ENCODE measurements at places on chromosomes 6 and 20.

DNA sequence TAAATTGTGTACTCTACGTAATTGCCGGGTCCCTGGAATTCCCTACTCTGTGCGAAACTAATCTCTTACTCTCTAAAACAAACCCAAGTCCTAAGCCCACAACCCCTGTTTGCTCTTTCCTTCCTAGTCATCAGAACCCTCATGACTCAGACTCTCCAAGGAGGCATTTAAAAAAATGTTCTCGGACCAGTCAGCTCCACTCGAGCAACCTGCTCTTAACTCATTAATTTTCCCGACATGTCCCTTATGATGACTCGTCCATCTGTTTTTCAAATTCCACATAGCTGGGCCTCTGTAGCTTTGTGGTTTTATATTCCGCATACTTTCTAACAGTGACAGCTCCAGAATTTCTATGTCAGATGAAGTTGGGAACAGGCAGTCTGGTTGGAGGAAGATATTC is 2.6 kb upstream of the MUC22 start:
- DNase-seq: no peak

DNA sequence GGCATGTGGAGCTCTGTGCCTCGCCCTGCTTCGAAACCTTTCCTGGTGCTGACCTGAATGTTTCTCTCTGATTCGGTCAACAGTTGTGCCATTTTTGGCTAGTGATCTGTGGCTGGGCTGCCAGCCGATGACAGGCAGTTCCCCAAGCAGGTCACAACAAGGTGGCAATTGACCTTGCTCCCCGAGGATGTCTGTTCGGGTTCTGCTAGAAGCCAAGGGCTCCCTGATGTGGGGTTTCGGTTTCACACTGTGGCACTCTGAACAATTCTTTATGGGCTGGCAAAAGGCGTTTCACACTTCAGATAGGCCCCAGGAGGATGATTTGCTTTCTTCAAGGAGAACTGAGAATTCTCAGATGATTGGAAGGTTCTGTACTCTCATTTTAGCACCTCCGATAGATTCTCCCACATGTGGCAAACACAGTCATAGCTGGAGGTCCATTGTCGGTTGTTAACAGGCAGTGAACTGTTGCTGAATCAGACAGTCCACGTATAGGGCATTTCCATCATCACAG is 135.6 kb downstream of the SLC24A3 start:
- DNase-seq: no peak

GRCh38 chr20:16684416-16684815 is 45.4 kb upstream of the SNRPB2 start:
- DNase-seq: no peak

DNA sequence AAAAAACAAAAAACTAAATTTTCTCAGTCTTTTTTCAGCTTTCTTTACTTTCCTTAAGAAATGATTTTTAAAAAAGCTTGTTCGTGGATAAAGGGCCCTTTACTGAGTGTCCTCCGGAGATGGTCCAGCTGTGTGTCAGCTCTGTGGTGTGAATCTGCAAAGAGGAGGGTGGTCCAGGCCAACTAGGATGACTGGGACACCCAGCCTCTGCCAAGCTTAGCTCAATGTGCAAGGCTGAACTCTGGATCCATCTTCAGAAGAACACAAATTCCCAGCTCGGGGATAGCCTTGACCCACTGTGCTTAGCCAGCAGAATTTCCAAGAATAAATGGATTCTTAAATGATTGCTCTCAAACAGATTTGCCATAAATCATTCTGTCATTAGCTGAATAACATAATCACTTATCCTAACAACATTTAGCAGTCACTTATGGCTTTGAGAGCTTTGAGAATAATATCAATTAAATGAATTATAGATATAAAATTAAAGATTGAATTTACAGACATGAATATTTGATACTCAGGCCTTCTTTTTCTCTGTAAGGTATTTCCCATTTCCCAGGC is 14.2 kb upstream of the CALHM5 start:
- no peak for DNase-seq

- DNase-seq: no peak
Observed at GRCh38 chr6:126811321-126811720, 307.1 kb upstream of the RSPO3 start.

DNA sequence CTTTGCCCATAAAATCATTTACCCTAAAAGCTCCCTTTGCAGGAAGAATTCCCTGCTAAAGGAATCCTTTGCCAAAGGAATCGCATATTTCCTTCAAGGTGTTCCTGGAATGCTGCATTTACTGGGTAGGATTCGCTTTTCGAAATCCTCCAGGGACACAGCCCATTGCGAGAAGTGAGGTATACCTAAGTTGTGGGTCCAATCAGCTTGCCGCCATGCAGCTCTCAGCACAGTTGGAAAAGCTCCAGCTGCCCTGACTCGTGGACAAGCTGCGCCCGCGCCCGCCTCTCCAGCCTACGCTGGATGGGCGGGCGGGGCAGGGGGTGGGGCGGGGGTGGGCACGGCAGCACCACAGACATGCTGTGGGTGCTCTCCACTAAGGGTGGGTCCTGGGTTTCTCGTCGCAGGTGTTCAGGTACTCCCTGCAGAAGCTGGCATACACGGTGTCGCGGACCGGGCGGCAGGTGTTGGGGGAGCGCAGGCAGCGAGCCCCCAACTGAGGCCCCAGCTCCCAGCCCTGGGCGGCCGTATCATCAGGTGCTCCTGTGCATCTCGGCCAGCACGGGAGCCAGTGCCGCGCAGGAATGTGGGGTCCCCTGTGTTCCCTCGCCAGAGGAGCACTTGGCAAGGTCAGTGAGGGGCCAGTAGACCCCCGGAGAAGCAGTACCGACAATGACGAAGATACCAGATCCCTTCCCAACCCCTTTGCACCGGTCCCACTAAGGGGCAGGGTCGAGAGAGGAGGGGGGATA is 1.4 kb downstream of the NNAT start:
- DNase-seq: no peak
